ENCODE measurements at places on chromosomes 5 and 9.

DNA sequence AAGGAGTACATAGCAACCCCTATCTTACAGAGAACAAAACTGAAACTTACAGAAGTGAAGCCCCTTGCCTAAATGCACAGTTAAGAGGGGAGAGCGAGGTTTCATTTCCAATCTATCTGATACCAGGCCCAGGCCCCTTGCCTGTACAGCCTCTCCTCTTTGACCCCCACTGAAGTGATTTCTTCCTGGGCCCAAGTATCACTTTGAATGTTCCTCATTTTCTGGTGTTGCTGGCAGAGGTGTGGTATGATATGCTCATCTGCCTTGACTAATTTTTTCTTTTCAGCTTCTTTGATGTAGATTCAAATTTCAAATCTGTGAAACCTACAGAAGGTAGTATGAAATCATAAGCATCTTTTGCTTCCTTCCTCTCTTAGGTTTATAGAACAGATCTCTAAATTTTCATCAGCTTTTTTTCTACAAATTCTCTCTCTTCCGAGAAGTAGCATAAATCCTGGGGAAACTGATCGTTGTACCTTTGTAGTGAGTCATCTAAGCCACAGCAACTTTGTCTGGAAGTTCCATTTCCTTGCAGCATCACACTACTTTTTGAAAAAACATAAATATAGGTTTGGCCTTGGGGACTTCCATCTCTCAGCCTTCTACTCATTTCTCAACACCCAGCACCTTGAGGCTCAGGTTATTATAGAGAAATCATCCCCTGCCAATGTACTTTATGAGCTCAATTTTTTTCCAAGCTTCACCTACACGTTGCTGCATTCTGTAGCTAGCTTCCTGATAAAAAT lies 402.4 kb upstream of the PTGER4 start:
- DNase-seq, result no peak

- no peak for DNase-seq
Measured at GRCh38 chr5:11384441-11385250, 519.6 kb downstream of the CTNND2 start.

DNA sequence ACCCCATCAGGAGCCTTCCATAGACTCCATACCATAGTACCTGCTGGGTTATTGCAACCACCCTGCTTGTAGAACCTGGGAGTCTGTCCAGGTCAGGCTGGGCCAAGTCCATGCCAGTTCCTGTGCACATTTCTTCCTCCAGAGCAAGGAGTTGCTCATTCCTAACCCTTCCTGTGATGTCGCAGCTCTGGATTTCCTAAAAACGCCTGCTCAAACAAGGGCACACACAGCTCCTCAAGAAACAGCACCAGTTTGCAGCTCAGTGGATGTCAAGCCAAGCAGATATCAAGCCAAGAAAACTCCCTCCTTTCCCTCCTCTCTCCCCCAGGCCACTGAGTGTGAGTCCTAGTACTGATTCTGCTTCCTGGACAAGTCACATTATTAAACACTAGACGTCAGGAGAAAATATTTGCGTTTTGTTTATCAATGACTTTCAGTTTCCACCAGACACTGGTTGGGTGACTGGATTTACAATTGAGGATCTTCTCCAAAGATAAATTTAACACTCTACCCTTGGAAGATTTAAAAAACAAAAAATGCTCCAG lies 59.6 kb downstream of the SLC1A1 start:
- DNase-seq, result no peak

DNA sequence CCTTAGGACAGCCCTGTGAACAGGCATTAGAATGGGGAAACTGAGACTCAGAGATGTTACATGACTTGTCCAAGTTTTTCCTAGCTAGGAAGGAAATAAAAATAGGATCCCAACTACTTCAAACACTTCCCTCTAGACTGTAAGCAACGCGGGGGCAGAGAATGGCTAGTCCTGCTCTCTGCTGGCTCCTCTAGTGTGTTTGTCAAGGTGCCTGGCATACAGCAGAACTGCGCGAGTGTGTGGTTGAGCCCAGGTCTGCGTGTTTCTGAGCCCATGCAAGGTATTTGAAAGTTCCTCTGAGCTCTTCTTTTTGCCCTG lies 152.5 kb downstream of the MACROH2A1 start:
- no peak for DNase-seq

DNA sequence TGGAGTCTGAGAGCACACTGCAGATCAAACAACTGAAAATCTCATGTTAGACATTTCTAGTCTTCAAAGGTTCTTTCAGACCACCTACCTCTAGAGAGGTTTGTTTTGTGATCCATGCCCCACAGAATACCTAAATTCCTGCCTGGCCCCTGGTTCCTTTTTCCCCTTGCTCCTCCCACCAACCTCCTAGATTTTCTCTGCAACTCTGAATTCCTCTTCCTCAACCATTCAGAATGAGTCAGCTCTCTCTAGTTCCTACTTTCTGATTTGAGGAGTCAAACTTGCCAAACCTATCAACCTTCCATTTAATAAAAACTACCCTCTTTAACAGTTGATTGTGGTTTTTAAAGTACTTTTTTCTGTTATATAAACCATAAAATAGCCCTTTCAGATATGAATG lies 83.2 kb upstream of the ZNF462 start:
- DNase-seq, result no peak

DNA sequence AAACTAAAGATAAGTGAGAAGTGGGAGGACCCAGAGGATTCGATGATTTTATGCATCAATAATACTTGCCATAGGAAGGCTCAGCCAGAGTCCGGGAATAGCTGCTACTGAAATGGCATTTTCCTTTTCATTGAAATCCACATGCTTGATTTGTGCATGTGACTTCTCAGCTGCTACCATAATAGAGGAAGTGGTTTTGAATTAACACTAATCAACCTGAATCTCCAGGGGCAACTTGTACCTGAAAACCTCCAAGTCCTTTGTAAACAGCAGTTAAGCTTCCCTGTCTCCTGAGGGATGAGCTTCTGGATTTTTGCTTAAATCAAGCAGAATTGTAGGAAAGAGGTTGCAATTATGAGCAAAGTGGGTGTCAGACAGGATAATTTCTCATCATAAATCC lies 124.9 kb downstream of the PPP2R2B start:
- no peak for DNase-seq

- DNase-seq, result no peak
Measured at GRCh38 chr5:31847354-31847753, 208.4 kb downstream of the PDZD2 start.

DNA sequence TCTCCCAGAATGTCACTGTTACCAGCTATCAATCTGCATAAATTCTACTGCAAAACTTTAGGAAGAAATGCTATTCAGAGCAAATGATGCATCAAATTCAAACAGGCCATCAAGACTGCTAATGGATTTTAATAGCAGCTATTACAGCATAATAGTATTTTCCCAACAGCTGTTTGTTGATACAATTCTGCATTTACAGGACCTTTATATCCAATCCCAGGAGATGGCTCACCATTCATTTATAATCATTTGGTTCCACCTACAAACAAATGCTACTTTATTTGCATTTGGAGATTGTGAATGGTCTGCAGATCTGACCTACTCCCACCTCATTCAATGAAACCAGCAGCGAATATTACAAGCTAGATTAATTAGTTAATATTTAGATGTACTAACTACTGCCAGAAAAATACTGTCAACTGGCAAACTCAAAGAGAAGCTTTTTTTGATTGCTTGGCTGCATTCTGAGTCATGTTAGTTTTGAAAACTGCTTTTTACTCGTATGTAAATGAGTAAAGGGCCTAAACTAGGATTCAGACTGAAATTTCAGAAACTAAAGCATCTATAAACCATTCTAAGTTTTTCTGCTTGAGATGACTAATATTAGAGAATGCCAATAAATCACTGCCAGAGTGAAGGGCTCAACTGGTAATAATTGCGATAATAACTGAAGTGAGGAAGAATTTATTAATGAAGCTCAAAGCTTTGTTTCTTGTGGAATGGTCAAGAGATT lies 7.1 kb upstream of the PCA3 start:
- no peak for DNase-seq

All from stimulated activated CD8-positive, alpha-beta memory T cell treated with anti-CD3 and anti-CD28 coated beads, Interleukin-15, amount 100 ng/mL, for 1 hour (primary cell).